ENCODE measurements at places on chromosomes 4 and X.

DNA sequence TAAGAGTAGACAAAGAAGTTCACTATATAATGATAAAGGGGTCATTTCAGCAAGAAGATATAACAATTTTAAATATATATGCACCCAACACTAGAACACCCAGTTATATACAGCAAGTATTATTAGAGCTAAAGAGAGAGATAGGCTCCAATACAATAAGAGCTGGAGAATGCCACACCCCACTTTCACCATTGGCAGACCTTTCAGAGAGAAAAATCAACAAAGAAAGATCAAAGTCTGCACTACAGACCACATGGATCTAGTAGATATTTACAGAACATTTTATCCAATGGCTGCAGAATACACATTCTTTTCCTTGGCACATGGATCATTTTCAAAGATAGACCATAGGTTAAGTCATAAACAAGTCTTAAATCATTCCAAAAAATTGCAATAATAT lies 479.7 kb upstream of the DIAPH2 start:
- H3K27ac ChIP-seq, result no peak overlapping the region
- no peaks in the 10 kb centered on the region for H3K36me3 ChIP-seq
- peaks cover 2% of the 10 kb centered on the region for H3K27me3 ChIP-seq
- H3K4me1 ChIP-seq, result no peaks in the 10 kb centered on the region

- no peak for DNase-seq
- H3K27me3 ChIP-seq, result no peaks in the 10 kb centered on the region
- H3K4me3 ChIP-seq, result no peak overlapping the region
- no peaks in the 10 kb centered on the region for H3K4me1 ChIP-seq
These were observed 79.4 kb downstream of the SLC9A6 start for GRCh38 chrX:136064661-136065043.

GRCh38 chr4:158871335-158871724 lies 102.5 kb downstream of the FNIP2 start:
- peaks cover 37% of the 10 kb centered on the region for H3K4me1 ChIP-seq
- H3K36me3 ChIP-seq, result peaks cover 42% of the 10 kb centered on the region
- no peak overlapping the region for H3K27ac ChIP-seq

DNA sequence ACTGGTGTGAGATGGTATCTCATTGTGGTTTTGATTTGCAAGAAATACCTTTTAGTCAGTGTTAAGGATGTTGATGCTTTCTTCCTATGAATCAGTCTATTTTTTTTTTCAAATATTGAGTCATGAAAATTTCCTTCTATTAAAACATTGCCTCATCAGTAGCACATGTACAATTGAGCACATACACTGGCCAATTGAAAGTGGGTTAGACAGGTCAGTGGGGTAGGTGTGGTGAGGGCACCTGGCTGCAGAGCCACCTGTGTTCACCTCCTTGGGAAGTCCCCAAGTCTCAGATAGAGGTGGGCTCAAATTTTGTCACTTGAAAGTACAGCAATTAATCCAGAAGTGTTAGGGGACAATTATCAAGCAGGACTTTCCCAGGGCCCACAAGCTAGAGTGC lies 243.7 kb downstream of the SPRY1 start:
- H3K27ac ChIP-seq, result no peak overlapping the region
- DNase-seq, result no peak
- no peak overlapping the region for H3K4me3 ChIP-seq
- H3K36me3 ChIP-seq, result peaks cover 18% of the 10 kb centered on the region
- peaks cover 3% of the 10 kb centered on the region for H3K27me3 ChIP-seq
- H3K4me1 ChIP-seq, result no peaks in the 10 kb centered on the region

- H3K27me3 ChIP-seq, result no peaks in the 10 kb centered on the region
- H3K4me1 ChIP-seq, result no peaks in the 10 kb centered on the region
- no peak overlapping the region for H3K4me3 ChIP-seq
- H3K27ac ChIP-seq, result no peak overlapping the region
- no peaks in the 10 kb centered on the region for H3K36me3 ChIP-seq
- DNase-seq, result no peak
These were observed 120.3 kb downstream of the MAD2L1 start for GRCh38 chr4:119946359-119946758.

DNA sequence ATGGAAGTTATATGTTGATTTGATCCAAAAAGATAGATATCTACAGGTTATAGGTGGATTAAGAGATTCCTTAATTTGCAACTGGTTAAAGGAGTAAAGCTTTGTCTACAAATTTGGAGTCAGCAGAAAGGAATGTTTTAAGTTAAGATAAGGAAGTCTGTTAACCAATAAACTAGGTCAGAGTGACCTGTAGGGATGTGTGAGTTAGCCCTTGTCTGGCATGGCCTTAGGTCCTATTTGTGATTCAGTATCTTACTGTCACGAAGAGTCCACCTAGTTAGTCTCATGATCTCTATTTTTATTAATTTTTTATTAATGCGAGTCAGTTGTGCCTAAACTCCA lies 230.8 kb downstream of the INPP4B start:
- H3K27ac ChIP-seq, result no peak overlapping the region
- H3K4me1 ChIP-seq, result no peaks in the 10 kb centered on the region
- H3K4me3 ChIP-seq, result no peak overlapping the region
- no peaks in the 10 kb centered on the region for H3K27me3 ChIP-seq
- DNase-seq, result no peak

GRCh38 chr4:146545102-146545501 lies 23.4 kb upstream of the SLC10A7 start:
- no peaks in the 10 kb centered on the region for H3K36me3 ChIP-seq
- H3K27me3 ChIP-seq, result peaks cover 13% of the 10 kb centered on the region
- H3K4me1 ChIP-seq, result no peaks in the 10 kb centered on the region
- no peak overlapping the region for H3K27ac ChIP-seq
- no peak overlapping the region for H3K4me3 ChIP-seq
- DNase-seq, result no peak

DNA sequence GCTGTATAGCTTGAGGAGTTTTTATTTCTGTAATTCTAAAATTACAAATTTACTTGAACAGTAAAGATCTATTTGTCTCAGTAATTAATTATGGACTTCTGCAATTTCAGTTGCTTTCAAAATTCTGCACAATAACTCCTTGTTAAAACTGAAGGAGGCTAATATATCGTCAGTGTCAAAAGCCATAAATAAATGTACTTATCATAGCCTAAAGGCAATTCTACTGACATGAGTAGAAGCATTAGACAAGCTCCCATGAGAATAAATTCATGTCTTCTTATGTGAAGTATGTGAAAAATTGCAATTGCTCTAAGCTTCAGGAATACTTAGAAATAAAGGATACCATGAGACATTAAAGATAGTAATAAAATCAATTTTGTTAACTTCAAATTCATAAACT lies 381.2 kb upstream of the PCDH10 start:
- DNase-seq, result no peak
- no peaks in the 10 kb centered on the region for H3K27me3 ChIP-seq
- H3K4me3 ChIP-seq, result no peak overlapping the region
- H3K36me3 ChIP-seq, result no peaks in the 10 kb centered on the region
- no peaks in the 10 kb centered on the region for H3K4me1 ChIP-seq

DNA sequence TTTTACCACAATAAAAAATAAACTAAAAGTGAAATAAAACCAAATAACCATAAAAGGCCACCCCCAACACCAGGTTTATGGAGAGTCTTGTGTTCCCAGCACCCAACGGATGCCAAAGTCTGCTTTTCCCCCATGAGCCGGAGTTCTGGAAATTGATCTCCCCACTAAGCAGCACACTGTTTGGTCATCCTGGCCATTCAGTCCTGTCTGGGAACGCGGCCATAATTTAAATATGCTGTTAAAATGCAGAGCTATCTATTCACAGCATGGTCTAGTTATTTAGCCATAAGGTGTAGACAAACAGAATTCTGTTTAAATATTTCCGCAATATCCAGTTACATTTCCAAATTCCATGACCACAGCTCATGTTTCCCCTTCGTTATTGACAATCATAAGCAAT lies 129.6 kb upstream of the TBL1X start:
- H3K27ac ChIP-seq, result no peak overlapping the region
- H3K27me3 ChIP-seq, result peaks cover 9% of the 10 kb centered on the region
- no peaks in the 10 kb centered on the region for H3K36me3 ChIP-seq
- no peak overlapping the region for H3K4me3 ChIP-seq
- peaks cover 22% of the 10 kb centered on the region for H3K4me1 ChIP-seq
- DNase-seq, result no peak

DNA sequence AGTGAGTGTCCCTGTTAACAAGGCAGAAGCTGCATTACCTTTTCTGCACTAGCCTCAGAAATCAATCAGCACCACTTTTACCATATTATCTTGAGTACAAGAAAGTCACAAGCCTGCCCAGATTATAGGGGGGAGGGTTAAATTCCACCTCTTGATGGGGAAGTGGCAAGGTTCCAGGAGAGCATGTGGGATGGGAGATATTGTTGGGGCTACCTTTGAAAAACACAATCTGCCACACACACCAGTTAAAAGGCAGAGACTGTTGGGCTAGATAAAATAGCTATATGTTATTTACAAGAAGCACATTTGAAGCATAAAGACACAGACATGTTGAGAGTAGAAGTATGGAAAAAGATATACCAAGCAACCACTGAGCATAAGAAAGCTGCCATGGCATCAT lies 6.6 kb upstream of the AVPR2 start:
- no peak overlapping the region for H3K4me3 ChIP-seq
- no peak for DNase-seq

All from immature natural killer cell (primary cell).